ENCODE measurements at places on chromosomes 12 and 14. TPM values are rescaled to one million over a fixed set of nuclear protein-coding genes. Genes with fewer than 3 reads are reported as not detected.

PAPLN gene
- total RNA-seq, result 6.8 TPM

SLC10A1 gene
- not detected for total RNA-seq

HOXC10 gene
- not detected for total RNA-seq

GDF3 gene
- total RNA-seq, result not detected

DEPDC4 gene
- 0.49 TPM for total RNA-seq

BMP4 gene
- total RNA-seq, result 5.0 TPM

FSCB gene
- not detected for total RNA-seq

OASL gene
- 0.49 TPM for total RNA-seq

LTB4R2 gene
- total RNA-seq, result 6.7 TPM

MMP19 gene
- 16.1 TPM for total RNA-seq

LMO3 gene
- 7.6 TPM for total RNA-seq

MUCL1 gene
- total RNA-seq, result not detected

SLC8A3 gene
- total RNA-seq, result not detected

BEGAIN gene
- total RNA-seq, result not detected

MYBPC1 gene
- total RNA-seq, result not detected

MYO1H gene
- not detected for total RNA-seq

SOAT2 gene
- total RNA-seq, result 0.49 TPM

CAPS2 gene
- total RNA-seq, result 6.6 TPM

GLT8D2 gene
- 91.8 TPM for total RNA-seq

TBC1D30 gene
- total RNA-seq, result 0.32 TPM

PXMP2 gene
- 15.4 TPM for total RNA-seq

SPTB gene
- not detected for total RNA-seq

CKB gene
- 28.4 TPM for total RNA-seq

CRIP2 gene
- total RNA-seq, result 76.9 TPM

ACOT4 gene
- 0.73 TPM for total RNA-seq

NEK9 gene
- 48.5 TPM for total RNA-seq

ASIC1 gene
- total RNA-seq, result 1.6 TPM

NANOG gene
- not detected for total RNA-seq

RAB15 gene
- 7.8 TPM for total RNA-seq

ATG101 gene
- 54.2 TPM for total RNA-seq

PTPRR gene
- total RNA-seq, result under 0.01 TPM

SLCO1B1 gene
- not detected for total RNA-seq

STAT2 gene
- total RNA-seq, result 671 TPM

TSPAN9 gene
- total RNA-seq, result 48.3 TPM

TBK1 gene
- 40.7 TPM for total RNA-seq

PTGES3 gene
- 58.8 TPM for total RNA-seq

SDR9C7 gene
- not detected for total RNA-seq

RPL10L gene
- not detected for total RNA-seq

P2RX2 gene
- not detected for total RNA-seq

EID3 gene
- 10.3 TPM for total RNA-seq

KLRC4 gene
- total RNA-seq, result not detected

SH2B3 gene
- total RNA-seq, result 44.1 TPM

TAS2R7 gene
- total RNA-seq, result not detected

HPD gene
- total RNA-seq, result not detected

KRT73 gene
- not detected for total RNA-seq

RNASE1 gene
- total RNA-seq, result not detected

ACOT6 gene
- total RNA-seq, result 0.16 TPM

EFS gene
- total RNA-seq, result 28.9 TPM

RAD9B gene
- 0.97 TPM for total RNA-seq

ADCY4 gene
- 24.2 TPM for total RNA-seq

TAS2R50 gene
- 4.7 TPM for total RNA-seq

OGFOD2 gene
- total RNA-seq, result 10.4 TPM

BCL2L14 gene
- not detected for total RNA-seq

CIDEB gene
- 3.2 TPM for total RNA-seq

PPFIBP1 gene
- 83.6 TPM for total RNA-seq

CLEC4D gene
- total RNA-seq, result not detected

VRTN gene
- total RNA-seq, result not detected

CABP1 gene
- total RNA-seq, result 0.32 TPM

COQ10A gene
- 12.4 TPM for total RNA-seq
